ENCODE measurements at places on chromosomes 16 and 17. TPM values are rescaled to one million over a fixed set of nuclear protein-coding genes. Genes with fewer than 3 reads are reported as not detected.

DNA sequence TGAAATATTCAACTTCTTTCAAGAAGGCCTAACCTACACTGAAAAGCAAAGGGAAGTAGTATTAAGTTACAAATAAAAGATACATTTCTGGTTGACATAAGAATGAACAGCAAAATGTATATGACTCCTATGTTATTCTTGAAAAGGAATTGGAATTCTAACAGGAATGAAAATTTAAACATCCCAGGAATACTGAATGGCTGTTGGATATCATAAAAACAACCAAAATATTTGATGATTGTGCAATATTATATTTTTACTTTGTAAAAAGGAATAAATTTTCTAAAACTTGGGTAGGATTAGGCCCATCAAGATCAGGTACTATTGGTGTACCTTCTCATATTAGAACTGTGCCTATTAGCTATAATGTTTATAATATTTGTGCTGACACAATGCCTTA is 50.0 kb downstream of the CYB5B start:
- no peak for DNase-seq

MYH8 gene
- not detected for total RNA-seq

CTF1 gene
- 8.7 TPM for total RNA-seq

- DNase-seq, result peak; percentile 28
Measured at GRCh38 chr16:1914988-1915387, 3.2 kb downstream of the HS3ST6 start.

GRCh38 chr17:78484271-78485246 is 92.6 kb downstream of the DNAH17 start:
- DNase-seq, result no peak

- DNase-seq, result no peak
Measured at GRCh38 chr16:19666477-19666876, 51.5 kb downstream of the KNOP1 start.

TRPV2 gene
- total RNA-seq, result 11.2 TPM

SLC16A13 gene
- total RNA-seq, result 1.8 TPM

DNA sequence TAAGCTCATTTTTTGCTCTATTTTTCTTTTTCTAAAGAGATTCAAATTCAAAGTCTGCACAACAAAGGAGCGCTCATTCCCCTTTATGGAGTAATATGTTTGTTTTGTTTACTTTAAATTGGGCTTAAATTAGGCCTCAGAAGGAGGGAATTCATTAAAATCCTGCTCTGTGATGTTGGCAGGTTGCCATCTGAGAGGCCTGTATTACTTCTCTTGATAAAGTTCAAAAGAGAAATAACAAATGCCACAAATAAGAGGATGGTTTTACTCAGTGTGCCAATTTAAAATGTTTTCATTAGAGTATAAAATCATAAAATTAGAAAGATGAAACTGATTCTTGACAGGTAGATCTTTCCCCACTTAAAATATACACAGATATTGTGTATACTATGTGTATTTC is 54.5 kb upstream of the HLF start:
- no peak for DNase-seq

FBXL19 gene
- total RNA-seq, result 6.3 TPM

- DNase-seq, result no peak
Measured at GRCh38 chr17:27343977-27344607, 50.2 kb downstream of the WSB1 start.

ODAD4 gene
- total RNA-seq, result 0.76 TPM

SMPD3 gene
- 0.38 TPM for total RNA-seq

DNA sequence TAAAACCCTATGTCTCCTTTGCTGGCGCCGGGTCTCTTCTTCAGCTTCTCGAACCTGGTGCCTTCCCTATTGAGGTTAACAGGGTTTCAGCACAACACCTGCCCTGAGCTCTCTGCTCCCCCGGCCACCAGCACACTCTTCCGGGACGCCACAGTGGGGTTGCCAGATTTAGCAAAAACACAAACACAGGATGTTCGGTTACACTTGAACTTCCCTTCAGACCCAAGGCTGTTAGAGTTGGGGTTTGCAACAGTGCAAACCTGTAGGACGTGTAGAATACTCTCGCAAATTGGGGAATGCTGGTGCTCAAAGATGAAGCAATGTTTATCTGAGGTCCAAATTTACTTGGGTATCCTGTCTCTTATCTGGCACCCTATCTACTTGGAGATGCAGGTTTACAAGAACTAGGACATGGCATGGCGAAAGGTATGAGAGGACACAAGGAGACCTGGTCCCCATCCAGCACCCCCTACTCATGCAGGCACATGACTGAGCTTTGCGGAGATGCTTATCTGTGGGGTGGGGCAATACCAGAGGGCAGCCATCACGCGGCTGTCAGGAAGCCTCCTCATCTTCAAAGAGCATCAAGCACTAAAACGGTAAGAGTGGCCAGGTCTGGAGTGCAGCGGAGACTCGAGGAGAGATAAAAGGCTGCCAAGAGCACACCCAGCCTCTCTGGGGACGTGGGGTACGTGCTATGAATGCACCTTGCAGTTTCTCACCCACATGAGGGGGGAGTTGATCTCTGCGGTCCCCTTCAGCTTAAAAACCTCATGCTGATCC is 52.8 kb downstream of the SDK2 start:
- peak; percentile 33 for DNase-seq

- no peak for DNase-seq
Measured at GRCh38 chr17:27199948-27200347, 94.0 kb upstream of the WSB1 start.

- DNase-seq, result no peak
Measured at GRCh38 chr17:71260366-71260940, 860.4 kb upstream of the SOX9 start.

DNA sequence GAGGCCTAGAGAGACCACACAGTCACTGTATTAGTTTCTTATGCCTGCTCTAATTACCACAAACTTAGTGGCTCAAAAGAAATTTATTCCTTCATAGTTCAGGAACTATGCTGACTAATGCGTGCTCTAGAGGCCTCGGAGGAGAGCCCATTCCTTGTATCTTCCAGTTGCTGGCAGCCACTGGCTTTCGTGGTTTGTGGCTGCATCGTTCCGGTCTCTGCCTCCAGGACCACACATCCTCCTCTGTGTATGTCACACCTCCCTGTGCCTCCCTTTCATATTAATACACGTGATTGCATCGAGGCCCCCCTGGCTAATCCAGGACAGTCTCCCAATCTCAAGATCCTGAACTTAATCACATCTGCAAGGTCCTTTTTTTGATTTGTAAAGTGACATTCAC is 16.9 kb upstream of the MYLK3 start:
- no peak for DNase-seq

SLC52A1 gene
- total RNA-seq, result not detected

DNA sequence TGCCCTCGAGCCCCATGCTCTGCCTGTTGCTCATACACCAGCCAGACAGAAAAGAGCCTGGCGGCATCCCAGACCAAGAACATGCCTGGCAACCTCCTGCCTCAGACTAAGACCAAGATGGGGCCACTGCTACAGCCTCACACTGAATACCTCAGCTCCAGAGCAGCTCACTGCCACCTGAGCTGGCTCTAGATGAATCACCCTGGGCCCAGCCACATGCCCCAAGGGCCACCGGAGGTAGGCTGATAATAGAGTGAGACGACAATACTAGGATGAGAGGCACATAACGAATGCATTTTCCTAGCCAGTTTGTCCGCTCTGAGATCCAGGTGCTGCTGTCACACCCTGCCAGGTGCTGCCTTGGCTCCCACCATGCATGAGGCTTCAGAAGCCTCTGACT is 13.0 kb downstream of the PIP4K2B start:
- DNase-seq, result no peak

DNA sequence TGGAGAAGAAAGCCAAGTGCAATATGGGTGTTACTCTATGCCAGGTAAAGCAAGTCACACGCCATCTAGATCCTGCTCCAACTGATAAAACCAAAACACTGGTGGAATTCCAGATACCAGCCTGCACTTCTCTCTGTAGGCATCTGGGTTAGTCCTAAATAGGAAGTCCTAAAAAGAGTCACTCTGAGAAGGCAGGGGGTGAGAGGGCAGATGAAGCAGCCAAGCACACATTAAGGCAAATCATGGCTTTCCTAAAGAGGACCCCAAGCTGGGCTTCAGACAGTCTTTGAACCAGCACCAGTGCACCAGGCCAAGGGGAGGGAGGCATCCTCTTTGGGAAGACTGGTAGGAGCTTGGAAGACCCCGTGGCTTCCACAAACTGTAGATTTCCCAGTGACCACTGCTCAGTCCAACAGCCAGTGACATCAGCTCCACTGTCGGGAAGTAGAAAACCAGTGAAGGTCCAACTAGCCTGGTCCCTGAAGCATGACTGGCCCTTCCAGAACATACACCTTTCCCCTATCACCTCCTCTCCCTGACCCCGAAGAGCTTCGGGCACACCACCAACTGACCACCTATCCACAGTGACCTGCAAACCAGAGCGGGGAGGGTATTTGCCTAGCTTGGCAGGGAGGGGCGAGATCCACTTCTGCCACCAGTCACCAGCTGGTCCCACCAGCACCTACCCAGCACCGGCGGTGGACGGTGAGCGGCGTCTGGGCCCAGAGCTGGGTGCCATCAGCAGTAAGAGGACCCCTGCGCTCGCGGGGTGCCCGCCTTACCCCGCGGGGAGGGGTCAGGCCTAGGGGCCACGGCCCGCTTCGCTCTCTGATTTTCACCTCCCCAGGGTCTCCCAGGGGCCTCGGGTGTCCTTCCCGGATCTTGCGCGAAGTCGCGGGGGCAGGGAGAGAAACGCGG is 1.0 kb downstream of the LITAF start:
- no peak for DNase-seq

VWA3A gene
- total RNA-seq, result 0.81 TPM

NATD1 gene
- 21.4 TPM for total RNA-seq

BEAN1 gene
- total RNA-seq, result 2.4 TPM

All from Right ventricle myocardium inferior (tissue), 1 donor.